DMS79 (cell line): ENCODE measurements at places on chromosomes 16 and 17.

- no peak for DNase-seq
Observed at GRCh38 chr17:28279411-28279810, 39.6 kb upstream of the TMEM97 start.

GRCh38 chr17:69764146-69764545 lies 310.9 kb upstream of the KCNJ16 start:
- DNase-seq = no peak

DNA sequence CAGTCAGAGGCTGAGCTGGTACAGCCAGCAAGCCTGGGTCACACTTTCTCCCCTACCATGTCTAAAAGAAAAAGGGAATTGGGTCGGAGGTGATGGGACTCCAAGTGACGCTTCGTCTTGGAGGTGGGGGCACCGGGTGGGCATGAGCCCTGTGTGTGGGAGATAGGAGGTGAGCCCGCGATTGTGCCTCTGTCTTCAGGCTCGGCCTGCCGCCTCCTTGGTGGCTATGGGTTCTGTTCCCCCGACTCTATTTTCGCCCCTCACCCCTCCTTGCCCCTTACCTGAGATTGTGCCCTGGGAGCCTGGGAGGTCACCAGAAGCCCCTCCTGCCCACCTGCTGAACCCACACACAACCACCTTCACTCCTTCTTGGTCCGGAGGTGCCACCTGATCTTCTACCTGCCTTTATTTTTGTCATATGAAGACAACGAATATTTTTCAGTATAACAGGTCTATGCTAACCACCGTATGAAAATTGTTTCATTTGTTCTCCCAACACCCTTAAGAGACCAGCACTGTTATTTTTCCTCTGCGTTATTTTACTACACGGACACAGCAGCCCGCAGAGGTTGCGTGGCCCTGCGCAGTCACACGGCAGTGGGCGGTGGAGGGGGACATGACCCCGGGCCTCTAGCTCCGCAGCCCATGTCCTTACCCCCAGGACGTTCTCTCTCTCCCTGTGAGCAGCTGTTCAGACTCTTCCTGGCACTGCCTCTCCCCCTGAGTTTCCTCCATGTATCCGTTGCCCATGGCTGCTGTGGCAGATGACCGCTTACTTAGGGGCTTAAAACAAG lies 49.9 kb downstream of the ATP2C2 start:
- no peak for DNase-seq

DNA sequence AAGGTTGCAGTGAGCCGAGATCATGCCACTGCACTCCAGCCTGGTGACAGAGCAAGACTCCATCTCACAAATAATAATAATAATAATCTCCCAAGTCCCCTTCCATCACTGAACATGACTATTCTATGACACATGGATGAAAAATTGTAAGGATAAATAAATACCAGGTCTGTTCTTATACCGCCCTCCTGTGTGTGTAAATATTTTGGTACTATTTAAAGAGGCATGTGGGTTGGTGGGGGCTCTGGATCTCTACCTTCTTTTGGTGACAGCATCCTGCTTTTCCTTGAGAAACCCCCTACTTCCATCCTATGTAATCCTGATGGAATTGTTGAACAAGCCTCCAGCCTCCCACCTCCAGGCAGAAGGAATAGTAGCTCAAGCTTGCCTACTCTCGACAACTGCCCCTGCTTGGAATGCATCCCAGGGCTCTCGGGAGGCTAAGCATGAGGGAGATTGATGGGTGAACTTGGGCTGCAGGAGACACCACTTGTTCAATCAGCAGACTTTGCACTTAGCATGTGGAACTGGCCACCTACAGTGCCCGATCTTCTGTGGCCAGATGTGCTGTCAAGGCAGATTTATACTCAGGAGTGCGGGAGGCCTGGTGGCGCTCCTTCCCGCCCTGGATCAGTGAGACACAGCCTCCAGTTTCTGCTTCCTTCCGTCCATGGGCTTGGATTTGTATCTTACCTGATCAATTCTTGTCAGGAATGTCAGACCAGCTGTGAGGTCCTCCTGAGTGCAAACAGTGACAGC lies 287.4 kb downstream of the SLC39A11 start:
- no peak for DNase-seq

GRCh38 chr16:15573274-15573895 lies 69.6 kb downstream of the MARF1 start:
- no peak for DNase-seq

DNA sequence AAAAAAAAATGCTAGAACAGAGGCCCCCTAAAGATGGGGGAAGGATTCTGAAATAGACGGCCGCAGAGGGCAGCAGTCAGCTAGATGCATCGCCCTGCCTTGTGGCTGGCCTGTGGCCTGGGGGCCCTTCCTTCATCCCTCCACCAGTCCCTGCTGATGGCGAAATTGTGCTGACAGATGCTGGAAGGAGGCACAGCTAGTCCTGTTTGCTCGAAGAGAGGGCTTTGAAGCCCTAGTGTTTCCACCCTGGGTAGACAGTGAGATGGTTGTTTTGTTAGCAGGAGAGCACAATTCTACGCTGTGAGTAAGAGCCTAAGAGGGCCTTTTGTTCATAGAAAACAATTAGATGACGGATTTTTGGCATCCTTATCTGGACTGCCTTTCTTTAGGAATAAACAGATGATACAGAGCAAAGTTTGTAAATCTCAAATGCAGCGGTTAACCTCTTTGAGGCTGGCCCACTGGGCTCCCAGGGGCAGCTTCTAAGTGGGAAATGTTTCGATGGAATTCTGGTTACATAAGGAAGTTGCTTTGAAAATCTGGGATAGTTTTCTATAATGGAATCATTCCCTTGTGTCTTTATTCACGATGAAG lies 23.0 kb downstream of the VPS35L start:
- DNase-seq = no peak

- no peak for DNase-seq
Observed at GRCh38 chr17:64326420-64327054, 63.5 kb upstream of the TEX2 start.

GRCh38 chr16:67270931-67271338 lies 8.4 kb upstream of the PLEKHG4 start:
- no peak for DNase-seq

- no peak for DNase-seq
Observed at GRCh38 chr17:33964344-33964979, 290.6 kb upstream of the CCL2 start.

- no peak for DNase-seq
Observed at GRCh38 chr17:83124871-83125514, 45.6 kb downstream of the METRNL start.

DNA sequence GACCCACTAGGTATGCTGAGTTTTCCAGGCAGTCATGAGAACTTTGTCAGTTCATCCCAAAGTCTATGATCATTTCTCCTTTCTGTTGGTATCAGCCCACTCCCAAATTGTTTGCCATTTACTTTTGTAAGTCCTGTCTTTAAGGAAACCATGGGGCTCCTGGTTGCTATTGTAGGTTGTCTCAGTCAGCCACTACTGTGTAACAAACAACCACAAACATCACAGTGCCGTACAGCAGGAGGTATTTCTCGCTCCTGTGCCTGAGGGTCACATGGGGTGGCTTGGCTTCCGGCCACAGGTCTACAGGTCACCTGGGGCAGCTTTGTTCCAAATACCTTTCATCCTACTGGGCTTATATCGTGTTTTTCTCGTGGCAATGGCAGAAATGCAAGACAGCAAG lies 71.6 kb downstream of the C17orf67 start:
- no peak for DNase-seq

DNA sequence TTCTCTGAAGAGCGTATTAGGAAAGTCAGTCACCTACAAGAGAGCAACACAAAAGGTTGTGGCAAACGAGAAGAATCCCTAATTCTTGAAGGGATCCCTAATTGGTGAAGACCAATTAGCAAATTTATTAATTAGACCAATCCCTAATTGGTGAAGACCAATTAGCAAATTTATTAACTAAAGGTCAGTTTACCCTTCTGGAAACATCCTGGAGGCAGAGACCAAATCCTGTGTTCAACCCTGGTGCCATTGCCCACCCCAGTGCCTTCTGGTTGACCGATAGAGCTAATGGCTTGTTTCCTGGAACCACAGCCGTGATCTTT lies 74.2 kb downstream of the WIPI1 start:
- no peak for DNase-seq

GRCh38 chr17:27349540-27350021 lies 55.7 kb downstream of the WSB1 start:
- no peak for DNase-seq

- no peak for DNase-seq
Observed at GRCh38 chr17:46865100-46865499, 13.7 kb downstream of the WNT9B start.

DNA sequence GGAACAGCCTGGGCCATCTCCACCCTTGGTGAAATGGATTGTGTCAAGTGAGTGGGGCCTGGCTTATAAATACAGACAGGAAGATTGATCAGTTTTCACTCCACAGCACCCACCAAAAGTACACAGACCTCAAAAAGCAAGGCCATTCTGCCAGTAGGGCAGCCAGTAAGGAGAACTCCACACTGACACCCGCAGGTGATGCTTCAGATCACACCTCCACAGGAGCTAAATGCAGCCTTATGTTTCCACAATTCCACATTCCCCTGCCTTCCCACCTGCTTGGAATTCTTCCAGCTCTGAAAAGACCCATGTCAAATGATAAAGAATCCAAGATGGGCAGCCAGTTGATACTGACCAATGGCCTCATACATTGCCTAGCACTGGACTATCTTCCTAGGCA lies 191.1 kb downstream of the ZFHX3 start:
- DNase-seq = no peak

GRCh38 chr16:24851700-24852099 lies 5.9 kb downstream of the SLC5A11 start:
- no peak for DNase-seq

GRCh38 chr16:84597528-84597896 lies 20.4 kb downstream of the COTL1 start:
- no peak for DNase-seq
